ENCODE measurements at places on chromosomes 5 and 9.

DNA sequence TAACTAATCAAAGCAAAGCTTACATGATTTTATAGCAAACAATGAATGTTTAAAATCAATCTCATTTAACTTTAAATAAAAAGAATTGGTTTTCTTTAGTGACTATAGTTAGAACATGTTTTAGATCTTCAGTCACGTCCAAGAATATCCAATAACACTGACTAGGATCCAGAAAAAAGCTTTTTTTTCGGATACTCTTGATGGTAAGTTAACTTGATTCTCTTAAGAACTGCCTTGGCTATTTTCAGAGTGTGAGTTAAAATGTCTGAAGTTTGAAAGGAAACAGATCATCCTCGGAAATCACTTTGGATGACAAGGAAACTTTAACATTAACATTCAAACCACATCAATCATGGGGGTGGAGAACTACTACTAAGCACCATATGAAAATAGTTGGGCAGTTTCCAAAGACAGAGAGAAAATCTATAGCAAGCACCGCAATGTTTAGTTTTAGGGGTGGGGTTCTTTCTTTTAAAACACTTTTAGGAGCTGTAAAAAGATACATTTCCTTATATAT is 83.7 kb upstream of the SLC27A6 start:
- H3K36me3 ChIP-seq = no peaks in the 10 kb centered on the region
- no peak overlapping the region for H3K4me3 ChIP-seq
- no peaks in the 10 kb centered on the region for H3K27me3 ChIP-seq
- DNase-seq = no peak

- no peaks in the 10 kb centered on the region for H3K36me3 ChIP-seq
- peaks cover 5% of the 10 kb centered on the region for H3K4me1 ChIP-seq
- H3K27me3 ChIP-seq = no peaks in the 10 kb centered on the region
- H3K27ac ChIP-seq = no peak overlapping the region
These were observed 114.9 kb upstream of the TRIM32 start for GRCh38 chr9:116572095-116572748.

DNA sequence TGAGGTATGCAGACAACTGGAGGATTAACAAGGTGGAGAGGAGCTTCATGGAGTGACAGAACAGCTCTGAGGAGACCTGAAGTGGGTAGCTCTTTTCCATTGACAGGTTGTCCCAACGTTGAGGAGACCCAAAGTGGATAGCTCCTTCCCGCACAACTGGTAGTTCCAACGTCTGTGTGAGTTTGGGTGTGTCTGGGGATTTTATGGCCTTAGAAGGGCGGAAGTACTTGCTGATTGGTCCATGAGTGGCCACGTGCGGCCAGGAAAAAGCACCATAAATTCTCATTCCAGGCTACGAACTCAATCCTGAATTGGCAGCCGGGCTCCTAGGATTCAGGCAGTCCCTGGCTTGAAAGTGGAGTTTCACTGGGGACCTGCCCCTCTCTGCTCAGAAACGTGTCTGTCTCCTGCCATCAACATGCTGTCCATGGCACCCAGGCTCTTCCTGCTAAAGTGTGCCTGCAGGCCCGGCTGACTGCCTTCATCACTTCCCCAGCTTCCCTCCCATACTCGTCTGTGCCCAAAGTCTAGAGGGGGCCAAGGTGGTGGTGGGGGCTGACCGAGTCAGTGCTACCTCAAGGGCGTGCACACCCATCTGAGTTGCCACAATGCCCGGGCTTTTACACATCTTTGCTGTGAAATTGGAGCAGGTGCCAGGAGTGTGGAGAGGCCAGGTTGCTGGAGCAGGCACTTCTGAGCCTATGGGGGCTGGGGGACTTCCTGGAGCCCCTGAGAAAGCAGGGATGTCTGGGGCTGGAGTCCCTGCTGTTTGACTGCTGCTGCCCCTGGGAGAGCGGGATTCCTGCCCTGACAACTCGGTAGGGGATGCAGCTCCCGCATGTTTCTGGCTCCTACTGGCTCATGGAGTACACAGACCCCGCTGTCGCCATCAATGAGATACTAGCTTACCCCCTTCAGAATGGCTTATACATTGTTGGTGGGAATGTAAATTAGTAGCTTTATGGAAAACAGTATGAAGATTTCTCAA is 2034.6 kb upstream of the ACO1 start:
- no peaks in the 10 kb centered on the region for H3K36me3 ChIP-seq
- H3K4me3 ChIP-seq = no peak overlapping the region
- no peak for DNase-seq
- H3K4me1 ChIP-seq = no peaks in the 10 kb centered on the region
- no peak overlapping the region for H3K27ac ChIP-seq

DNA sequence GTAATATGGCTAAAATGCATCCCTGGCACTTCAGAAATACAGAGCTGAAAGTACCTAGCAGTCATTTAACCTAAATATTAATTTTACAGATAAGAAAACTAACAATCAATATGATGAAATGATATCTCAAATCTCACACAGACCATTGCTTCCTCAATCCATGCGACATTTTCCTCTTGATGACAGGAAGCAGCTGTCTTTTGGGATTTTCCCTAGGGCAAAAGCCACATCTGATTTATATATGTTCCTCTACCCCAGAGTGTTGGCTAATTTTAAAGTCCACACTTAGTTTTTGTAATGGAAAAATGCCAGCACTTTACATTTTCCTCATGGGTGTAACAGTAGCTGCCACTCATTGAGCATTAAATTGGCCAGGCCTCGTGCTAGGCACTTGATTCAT is 47.7 kb upstream of the ITGA1 start:
- no peaks in the 10 kb centered on the region for H3K36me3 ChIP-seq
- no peak for DNase-seq
- H3K4me3 ChIP-seq = no peak overlapping the region
- H3K4me1 ChIP-seq = peaks cover 5% of the 10 kb centered on the region

DNA sequence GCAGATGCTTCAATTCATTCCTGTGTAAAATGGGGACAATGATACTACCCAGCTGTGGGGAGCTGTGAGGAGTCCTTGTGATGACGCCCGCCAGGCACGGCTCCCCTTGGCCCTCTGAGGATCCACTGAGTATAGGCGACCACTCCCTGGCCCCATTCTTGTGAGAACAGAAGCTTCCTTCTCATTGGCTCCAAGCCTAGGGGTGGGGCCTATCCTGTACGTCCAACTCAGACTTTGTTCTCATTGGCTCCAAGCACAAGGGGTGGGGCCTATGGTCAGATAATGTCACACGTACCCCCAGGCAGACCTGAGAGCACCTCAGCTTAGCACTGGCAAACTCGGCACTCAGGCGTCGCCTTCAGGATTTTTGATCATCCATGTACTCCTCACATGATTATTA is 232.9 kb upstream of the MVB12B start:
- H3K27ac ChIP-seq = no peak overlapping the region
- H3K4me1 ChIP-seq = no peaks in the 10 kb centered on the region
- no peaks in the 10 kb centered on the region for H3K36me3 ChIP-seq
- DNase-seq = no peak
- H3K4me3 ChIP-seq = no peak overlapping the region
- no peaks in the 10 kb centered on the region for H3K27me3 ChIP-seq

DNA sequence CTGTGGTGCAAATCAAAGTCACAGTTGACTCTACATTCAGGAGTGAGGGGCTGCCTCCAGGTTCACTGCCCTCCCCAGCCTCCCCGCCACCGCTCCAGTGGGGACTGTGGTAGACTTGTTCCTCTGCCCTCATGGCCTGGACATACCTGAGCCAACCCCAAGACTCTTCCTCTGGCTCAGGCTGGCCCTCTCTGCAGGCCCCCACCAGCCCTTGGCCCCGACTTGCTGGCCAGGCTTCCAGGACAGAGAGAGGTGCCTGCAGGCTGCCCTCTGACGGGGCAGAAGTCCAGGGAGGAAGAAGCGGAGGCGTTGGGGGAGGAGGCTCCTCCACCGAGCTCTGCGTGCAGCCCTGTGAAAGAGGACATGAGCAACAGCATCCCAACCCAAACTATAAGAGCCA is 2.8 kb upstream of the SARDH start:
- H3K4me1 ChIP-seq = peaks cover 11% of the 10 kb centered on the region
- H3K27me3 ChIP-seq = peaks cover 7% of the 10 kb centered on the region
- H3K27ac ChIP-seq = no peak overlapping the region
- no peaks in the 10 kb centered on the region for H3K36me3 ChIP-seq
- no peak for DNase-seq

DNA sequence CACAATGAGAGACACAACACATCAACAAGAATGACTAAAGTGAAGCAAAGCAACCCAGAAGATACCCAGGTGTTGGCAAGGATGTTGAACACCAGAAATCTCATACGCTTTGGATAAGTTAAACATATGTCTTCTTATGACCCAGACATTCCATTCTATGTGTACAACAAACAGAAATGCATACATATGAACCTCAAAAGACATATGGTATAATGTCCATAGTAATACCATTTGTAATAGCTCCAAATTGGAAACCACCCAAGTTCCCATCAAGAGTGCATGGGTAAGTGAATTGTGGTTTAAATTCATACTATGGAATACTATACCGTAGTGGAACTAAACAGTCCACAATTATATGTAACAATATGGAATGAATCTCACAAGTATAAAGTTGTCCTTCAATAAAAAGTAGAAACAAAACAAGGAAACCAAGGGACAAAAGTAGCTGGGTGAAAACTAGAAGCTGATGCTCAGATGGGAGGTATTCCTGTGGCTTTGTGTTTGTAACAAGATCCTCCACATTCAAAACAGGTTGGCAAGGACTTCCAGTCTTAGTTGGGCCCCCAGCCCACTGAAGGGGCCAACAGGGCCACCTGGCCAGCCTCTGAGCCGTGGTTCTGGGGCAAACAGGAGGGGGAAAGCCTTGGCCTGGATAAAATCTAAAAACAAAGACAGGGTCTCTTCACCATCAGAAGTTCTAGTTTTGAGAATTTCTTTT is 171.8 kb upstream of the PITX1 start:
- no peaks in the 10 kb centered on the region for H3K36me3 ChIP-seq
- H3K4me3 ChIP-seq = no peak overlapping the region

DNA sequence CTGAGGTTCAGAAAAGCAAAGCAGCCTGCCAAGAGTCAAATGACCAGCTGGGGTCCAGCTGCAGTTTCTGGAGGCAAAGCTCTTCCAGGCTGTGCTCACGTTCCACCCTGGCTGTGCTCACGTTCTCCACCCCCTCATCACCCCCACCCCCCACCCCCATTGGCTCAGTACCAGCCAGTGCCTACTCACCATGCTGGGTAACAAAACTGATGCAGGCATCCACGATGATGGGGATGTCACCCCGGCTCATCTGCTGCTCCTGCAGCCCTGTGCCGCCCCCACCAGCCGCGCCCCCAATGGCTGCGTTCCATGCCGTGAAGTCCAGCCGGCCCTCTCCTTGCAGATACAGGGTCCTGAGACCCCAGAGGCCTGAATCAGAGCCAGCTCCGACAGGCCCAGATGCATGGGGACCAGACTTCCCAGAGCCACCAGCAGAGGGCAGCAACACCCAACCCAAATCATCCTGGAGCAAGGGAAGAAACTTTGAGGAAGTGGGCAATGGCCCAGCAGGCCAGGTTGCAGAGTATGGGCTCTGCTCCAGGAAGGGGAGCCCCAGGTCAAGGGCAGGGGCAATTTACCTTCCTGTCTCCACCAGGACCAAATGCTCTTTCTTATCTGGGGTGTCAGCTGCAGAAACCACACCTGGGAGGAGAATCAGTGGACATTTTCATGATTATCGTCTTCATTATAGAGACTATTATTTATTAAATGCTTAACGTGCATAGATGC is 13.7 kb upstream of the FCHSD1 start:
- H3K27ac ChIP-seq = no peak overlapping the region
- no peak overlapping the region for H3K4me3 ChIP-seq
- no peaks in the 10 kb centered on the region for H3K27me3 ChIP-seq
- peaks cover 11% of the 10 kb centered on the region for H3K4me1 ChIP-seq
- H3K36me3 ChIP-seq = peaks cover 11% of the 10 kb centered on the region

DNA sequence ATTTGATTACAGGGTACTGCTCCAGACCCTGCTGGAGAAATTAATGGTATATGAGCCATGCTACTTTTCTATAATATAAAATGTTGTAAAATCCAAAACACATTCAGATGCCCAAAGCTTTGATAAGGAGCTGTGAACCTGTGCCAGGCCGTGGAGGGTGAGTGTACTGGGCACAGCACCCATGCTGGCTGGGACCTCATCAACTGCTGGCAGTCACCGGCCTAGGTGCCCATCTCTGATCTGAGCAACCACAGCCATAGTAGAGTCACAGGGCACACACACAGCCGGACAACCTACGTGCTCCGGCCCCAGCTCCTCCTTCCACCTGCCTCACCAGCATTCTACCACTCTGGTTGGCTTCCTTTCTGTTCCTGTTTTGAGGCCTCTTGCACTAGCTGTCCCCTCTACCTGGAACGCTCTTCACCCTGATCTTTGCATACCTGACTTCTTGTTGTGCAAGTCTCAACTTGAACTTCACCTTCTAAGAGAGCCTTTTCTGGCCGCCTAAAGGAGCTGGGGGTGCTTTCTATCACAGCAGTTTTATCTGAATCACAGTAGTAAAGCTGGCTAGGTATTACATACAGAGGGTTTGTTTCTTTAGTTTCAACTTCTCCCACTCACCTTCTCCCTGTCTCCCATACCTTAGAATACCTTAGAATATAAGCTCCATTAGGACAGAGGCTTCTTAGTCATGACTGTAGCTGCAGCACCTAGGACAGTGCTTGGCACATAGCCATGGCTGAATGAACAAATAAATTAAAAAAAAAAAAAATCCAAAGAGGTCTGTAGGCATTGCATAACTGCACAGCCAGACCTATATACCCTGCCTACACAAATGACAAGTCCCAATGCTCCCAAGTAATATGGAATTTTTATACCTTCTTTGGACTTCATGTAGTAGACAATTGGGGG is 51.7 kb downstream of the MED27 start:
- no peak overlapping the region for H3K4me3 ChIP-seq
- no peak for DNase-seq
- no peaks in the 10 kb centered on the region for H3K27me3 ChIP-seq
- H3K36me3 ChIP-seq = no peaks in the 10 kb centered on the region
- no peak overlapping the region for H3K27ac ChIP-seq

- no peaks in the 10 kb centered on the region for H3K27me3 ChIP-seq
- DNase-seq = no peak
- peaks cover 11% of the 10 kb centered on the region for H3K4me1 ChIP-seq
- no peak overlapping the region for H3K4me3 ChIP-seq
These were observed 269.8 kb upstream of the RFX3 start for GRCh38 chr9:3795556-3795955.

DNA sequence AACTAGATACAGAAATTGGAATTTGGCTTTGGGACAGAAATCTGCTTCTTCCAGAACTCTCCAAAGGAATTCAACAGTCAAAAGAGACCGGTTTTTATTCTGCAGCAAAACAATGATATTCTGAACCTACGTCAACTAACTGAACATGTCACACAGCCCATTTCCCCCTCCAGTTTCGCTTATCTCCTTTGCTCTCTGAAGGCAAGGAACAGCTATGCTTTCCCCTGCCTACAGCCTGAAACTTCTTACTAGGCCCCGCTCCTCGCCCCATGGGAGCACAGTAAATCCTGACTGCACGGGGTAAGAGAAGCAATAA is 488 bp downstream of the SKIC3 start:
- no peak for DNase-seq
- H3K4me1 ChIP-seq = peaks cover 8% of the 10 kb centered on the region
- no peaks in the 10 kb centered on the region for H3K27me3 ChIP-seq
- H3K27ac ChIP-seq = peak overlapping the region; percentile 88

- no peak overlapping the region for H3K27ac ChIP-seq
- no peaks in the 10 kb centered on the region for H3K27me3 ChIP-seq
These were observed 986.5 kb upstream of the WWC1 start for GRCh38 chr5:167304834-167305469.

- H3K27me3 ChIP-seq = no peaks in the 10 kb centered on the region
- H3K4me3 ChIP-seq = no peak overlapping the region
- no peaks in the 10 kb centered on the region for H3K4me1 ChIP-seq
- H3K36me3 ChIP-seq = no peaks in the 10 kb centered on the region
These were observed 72.3 kb downstream of the WNK2 start for GRCh38 chr9:93255994-93256877.

GRCh38 chr5:118434522-118434921 is 553.8 kb downstream of the DTWD2 start:
- no peak overlapping the region for H3K27ac ChIP-seq
- no peaks in the 10 kb centered on the region for H3K27me3 ChIP-seq
- no peak for DNase-seq
- no peak overlapping the region for H3K4me3 ChIP-seq
- H3K36me3 ChIP-seq = no peaks in the 10 kb centered on the region

All from astrocyte (in vitro differentiated cells and primary cell).